ENCODE measurements at places on chromosomes 7 and 10. TPM values are rescaled to one million over a fixed set of nuclear protein-coding genes. Genes with fewer than 3 reads are reported as not detected.

GRCh38 chr10:29237786-29238185, 51.1 kb upstream of the LYZL1 start:
- no peak for DNase-seq

- DNase-seq, result no peak
Observed at GRCh38 chr7:40520986-40521738, 386.4 kb downstream of the SUGCT start.

DNA sequence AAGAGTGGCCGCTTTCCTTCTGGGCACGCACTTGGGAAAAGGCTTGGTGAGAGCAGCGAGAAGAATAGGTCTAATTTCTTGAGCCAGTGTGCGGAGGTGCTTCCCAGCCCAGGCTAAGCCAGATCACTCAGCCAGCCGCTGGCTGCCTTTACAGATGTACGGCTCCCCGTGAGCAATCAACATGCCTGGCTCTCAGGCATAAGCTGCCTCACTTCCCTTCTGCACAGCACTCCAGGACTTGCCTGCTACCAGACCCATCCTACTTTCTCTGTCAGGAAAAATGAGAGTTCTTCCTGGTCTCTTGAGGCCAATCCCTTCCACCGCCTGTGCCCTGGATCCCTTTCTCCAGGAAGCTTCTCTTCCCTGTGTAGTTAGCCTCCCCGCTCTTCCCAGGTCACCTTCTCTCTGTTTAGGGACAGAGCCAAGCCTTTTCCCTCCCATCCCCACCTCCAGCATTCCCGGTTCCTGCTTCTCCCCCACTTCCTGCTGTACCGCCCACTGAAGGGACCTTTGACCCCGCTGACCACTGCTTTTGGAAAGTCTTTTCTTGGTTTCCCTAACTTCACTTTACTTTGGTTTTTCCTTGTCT, 1.1 kb upstream of the ACTR3C start:
- no peak for DNase-seq

- no peak for DNase-seq
Observed at GRCh38 chr10:483261-483660, 206.2 kb downstream of the DIP2C start.

- no peak for DNase-seq
Observed at GRCh38 chr10:89301232-89301631, 614 bp upstream of the IFIT2 start.

DNA sequence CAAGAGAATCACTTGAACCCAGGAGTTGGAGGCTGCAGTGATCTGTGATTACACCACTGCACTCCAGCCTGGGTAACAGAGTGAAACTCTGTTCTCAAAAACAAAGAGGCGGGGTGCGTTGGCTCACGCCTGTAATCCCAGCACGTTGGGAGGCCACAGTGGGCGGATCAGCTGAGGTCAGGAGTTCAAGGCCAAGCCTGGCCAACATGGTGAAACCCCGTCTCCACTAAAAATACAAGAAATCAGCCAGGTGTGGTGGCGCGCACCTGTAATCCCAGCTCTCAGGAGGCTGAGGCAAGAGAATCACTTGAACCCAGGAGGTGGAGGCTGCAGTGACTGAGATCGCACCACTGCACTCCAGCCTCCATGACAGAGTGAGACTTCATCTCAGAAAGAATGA, 42.4 kb upstream of the NCAPG2 start:
- DNase-seq, result no peak

DNA sequence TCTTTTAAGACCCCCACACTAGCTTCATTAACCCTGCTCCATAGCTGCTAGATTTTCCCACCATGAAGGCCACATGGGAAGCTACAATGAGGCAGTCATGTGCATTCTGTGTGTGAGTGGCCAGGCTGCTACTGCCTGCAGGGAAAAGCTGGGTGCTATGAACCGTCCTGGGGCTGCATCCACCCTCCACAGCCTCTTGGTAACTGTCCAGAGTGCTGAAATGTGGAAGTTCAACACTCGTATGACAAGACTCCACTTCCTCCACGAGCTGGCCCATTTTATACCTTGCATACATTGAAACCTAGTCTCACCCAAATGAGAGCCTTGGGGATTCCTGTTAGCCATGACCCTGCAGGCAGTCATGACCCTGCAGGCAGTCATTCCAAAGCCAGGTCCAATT, 59.4 kb downstream of the CUZD1 start:
- no peak for DNase-seq

GRCh38 chr7:129875745-129876411, 76.9 kb downstream of the UBE2H start:
- DNase-seq, result no peak

- DNase-seq, result no peak
Observed at GRCh38 chr10:14235566-14236195, 95.0 kb downstream of the FRMD4A start.

DNA sequence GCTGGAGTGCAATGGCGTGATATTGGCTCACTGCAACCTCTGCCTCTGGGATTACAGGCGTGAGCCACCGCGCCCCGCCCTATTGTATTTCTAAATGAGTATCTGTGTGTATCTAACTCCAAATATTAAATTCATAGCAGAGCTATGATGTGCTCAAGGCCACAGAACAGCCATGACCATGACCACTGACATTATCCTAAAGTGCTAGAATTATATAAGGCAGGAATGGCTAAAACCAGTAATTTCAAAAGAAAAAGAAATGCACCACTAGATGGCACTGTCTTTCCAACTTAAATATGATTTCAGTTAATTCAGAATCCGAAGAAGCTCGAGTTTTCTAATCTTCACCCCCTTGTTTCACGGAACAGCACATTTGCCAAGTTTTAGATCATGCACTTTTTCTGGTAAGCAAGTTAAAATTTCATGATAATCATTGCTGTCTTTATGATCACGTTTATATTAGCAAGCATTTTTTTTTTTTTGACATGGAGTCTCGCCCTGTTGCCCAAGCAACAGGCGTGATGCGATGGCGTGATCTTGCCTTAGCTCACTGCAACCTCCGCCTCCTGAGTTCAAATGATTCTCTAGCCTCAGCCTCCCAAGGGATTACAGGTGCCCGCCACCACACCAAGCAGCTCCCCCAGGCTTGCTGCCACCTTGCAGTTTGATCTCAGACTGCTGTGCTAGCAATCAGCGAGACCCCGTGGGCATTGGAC, 65.3 kb downstream of the OR13A1 start:
- DNase-seq, result peak; percentile 54

DNA sequence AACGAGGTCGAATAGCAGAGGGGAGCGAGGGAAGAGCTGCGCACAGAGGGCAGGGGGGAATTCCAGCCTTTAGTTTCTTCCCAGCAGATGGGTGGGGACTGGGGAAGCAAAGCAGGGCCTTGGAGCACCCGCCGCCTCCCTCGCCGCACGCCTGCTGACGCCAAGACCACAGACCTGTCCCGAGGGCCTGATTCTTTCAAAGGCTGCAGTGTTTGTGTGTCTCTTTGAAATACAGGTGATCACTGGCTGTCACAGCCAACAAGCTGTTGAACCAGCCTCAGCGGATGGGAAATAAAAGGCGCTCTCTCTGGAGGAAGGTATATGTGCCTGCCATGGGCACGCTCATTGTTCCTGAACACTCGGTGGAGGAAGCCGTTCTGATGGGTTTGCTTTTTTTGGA, 119.3 kb downstream of the FAM53B start:
- DNase-seq, result no peak

- no peak for DNase-seq
Observed at GRCh38 chr10:98400482-98400881, 14.5 kb downstream of the PYROXD2 start.

DNA sequence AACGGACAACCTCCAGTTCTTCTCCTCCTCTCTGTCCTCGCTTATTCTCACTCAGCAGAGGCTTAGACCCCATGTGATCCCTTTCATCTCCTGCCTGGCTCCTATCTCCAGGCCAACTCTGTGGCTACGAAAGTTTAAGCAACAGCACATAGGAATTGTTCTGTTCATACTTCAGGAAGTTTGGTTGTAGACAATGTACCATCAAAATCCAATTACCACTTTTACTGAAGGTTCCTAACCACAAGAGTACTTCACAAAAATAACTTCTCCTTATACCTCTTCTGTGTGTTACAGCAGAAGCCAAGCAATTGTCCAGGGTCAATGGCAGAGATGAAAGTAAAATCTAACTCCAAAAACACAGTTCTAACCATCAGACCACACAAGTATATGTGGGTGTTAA, 80.0 kb downstream of the SLC25A13 start:
- no peak for DNase-seq

DNA sequence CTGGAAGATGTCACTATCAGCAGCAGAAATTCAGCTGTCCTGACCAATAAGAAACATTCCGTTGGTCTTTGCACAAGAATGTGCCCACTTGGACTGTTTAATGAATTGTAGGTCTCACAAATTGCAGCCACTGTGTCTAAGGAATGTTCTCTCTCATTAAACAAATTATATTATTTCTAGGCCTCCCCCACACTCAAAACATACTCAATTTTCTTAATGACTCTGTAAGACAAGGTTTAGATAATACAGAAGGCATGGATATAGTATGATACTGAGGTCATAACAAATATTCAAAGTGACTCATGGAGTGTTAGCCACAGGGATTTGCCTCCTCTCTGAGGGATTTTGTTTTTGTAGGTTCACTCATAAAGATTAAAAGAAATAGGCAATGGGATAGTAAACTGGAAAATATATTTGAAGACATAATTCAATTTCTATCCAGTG, 197.5 kb downstream of the PTN start:
- no peak for DNase-seq

DNA sequence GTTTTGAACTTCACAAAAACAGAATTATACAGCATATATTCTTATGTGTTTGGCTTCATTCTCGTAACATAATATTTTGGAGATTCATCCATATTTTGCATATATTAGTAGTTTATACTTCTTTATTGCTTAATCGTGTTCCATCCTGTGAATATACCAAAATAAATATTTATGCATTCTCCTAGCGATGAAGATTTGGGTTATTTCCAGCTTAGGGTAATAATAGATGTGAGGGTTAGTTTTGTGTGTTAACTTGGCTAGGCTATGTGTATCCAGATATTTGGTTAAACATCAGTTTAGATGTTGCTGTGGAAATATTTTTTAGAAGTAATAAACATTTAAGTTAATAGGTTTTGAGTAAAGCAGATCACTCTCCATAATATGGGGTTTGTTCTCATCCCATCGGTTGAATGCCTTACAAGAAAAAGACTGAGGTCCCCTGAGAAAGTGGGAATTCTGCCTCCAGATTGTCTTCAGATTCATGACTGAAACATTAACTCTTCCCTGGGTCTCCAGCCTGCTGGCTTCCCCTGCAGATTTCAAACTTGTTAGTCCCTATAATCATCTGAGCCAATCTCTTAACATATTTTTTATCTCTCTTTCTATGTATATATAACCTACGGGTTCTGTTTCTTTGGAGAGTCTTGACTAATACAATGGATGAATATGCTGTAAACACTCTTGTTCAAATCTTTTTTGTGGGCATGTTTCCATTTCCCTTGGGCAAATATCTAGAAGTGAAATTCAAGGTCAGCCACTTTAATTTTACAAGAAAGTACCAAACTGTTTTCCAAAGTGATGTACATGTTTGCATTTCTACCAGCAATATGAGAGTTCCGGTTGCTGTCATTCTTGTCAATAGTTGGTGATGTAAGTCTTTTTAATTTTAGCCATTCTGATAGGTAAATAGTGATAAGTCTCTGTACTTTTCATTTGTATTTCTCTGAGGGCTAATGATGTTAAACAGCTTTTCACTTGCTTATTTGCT, 48.7 kb downstream of the PDK4 start:
- DNase-seq, result no peak

DNA sequence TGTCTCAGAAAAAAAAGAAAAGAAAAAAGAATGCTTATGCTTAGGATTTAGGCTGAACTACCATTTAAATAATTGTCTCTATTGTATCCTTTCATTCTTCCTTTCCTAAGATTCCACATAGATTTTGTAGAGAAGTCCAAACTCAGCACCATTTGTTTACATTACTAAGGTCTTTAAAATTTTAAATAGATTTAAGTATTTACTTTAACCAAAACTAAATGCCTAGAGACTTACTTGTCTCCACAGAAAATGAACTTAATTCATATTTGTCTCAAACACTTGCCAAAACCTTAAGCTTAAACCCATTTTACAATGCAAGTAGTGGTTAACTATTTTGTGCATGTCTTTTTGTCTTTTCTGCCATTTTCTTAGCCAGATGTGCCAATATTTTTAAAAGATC, 54.1 kb upstream of the ABI1 start:
- no peak for DNase-seq

DNA sequence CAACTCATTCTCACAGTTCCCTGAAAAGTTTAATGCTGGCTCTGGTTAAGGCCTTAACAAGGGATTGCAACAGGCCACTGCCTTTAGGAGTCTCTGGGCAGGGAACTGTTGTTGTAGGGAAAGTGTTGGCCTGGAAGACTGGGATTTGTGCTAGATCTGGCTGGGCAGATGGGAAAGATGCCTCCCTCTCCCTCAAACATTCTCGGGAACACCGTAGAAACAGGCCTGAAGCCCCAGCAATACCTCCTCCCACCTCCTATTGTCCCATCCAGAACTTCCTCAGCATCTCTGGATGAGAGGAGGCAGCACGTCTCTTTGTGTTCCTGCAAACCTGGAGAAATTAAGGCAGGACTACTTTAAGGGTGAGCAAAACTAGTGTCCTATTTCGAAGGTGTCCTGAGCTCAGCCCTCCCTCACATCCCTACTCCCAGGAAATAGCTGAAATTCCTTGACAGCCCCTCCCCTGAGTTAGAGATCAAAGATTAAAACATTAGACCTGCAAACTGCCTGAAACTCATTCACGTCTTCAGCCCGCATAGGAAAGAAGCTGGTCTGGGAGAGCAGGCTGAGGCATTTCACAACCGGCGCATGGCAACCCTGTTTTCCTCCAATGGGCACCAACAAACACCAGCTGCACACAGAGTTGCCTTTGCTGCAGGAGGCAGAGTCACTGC, 10.9 kb upstream of the MAP3K8 start:
- no peak for DNase-seq

- DNase-seq, result no peak
Observed at GRCh38 chr7:113405296-113406056, 287.1 kb upstream of the SMIM30 start.

- no peak for DNase-seq
Observed at GRCh38 chr7:114302858-114303257, 111.8 kb upstream of the FOXP2 start.

DNA sequence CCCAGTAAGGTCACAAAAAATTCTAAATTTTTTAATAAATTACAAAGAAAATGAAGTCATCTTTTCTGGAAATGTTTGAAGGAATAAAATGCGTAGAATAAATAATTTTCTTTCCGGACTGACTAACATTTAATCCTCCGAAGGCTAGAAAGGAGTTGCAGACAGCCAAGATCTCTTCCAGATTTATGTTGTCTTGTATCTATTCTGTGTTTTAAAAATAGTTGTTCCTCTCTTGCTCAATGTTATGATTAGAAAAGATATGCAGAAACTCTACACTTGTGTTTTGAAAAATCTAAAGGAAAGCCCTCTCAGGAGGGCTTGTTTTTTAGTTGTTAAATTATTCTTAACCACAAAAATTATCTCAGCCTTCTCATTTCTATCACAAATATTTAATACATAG, 70.7 kb downstream of the MACC1 start:
- no peak for DNase-seq

Gene C10orf53
- not detected for total RNA-seq

Gene ADCYAP1R1
- total RNA-seq, result 4.5 TPM

Gene CHAT
- not detected for total RNA-seq

Gene SAMD9L
- 25.5 TPM for total RNA-seq

Gene SYT15B
- total RNA-seq, result 1.8 TPM

Gene TMEM243
- total RNA-seq, result 60.1 TPM

Gene GJD4
- not detected for total RNA-seq

Gene ATP5F1C
- total RNA-seq, result 254 TPM

Gene ICA1
- total RNA-seq, result 32.8 TPM

Gene SOSTDC1
- total RNA-seq, result 25.6 TPM

Gene DYNC1I1
- total RNA-seq, result 2.2 TPM

Gene RASA4B
- total RNA-seq, result 6.1 TPM

Gene DENND11
- 25.5 TPM for total RNA-seq

Data from urinary bladder (tissue), 4 donors.